ENCODE measurements at places on chromosomes 12 and 14.

DNA sequence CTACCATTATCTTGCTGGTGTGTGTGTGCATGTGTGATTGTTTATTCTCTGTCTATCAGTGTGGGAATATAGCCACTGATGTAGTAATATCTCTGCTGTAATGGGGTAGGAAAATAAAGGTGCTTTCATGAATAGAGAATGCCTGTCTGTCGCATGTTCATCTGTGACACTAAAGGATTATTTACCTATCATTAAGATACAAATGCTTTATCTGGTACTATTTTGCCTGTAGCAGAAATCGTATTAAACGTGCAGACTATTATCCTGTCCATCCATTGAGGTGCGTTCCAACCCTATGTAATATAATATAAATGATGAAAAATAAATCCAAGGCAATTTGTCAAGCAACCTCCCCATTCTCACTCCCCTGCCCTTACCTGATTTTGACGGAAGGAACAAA is 1215.1 kb downstream of the BCL11B start:
- DNase-seq: no peak

GRCh38 chr12:70272510-70272909 is 29.3 kb downstream of the CNOT2 start:
- no peak for DNase-seq

GRCh38 chr12:110165540-110166159 is 41.5 kb downstream of the IFT81 start:
- no peak for DNase-seq

DNA sequence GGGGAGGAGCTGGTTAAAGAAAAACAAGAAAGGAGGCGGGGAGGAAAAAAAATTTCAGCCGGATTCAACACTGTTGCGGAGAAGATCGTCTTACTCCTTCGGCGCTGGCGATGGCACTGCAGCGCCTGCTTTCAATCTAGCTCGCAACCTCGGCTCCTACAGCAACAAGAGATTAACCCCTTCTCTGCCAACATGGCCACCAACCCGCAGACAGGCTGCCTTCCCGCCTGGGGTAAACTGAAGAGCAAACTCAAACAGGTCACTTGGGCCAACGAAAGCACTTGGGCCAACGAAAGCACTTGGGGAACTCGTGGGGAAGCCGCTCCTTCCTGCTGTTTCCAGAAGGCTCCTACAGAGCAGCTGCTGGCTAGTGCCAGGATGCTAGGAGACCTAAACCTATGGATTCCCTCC is 73.7 kb downstream of the CIT start:
- DNase-seq: no peak

DNA sequence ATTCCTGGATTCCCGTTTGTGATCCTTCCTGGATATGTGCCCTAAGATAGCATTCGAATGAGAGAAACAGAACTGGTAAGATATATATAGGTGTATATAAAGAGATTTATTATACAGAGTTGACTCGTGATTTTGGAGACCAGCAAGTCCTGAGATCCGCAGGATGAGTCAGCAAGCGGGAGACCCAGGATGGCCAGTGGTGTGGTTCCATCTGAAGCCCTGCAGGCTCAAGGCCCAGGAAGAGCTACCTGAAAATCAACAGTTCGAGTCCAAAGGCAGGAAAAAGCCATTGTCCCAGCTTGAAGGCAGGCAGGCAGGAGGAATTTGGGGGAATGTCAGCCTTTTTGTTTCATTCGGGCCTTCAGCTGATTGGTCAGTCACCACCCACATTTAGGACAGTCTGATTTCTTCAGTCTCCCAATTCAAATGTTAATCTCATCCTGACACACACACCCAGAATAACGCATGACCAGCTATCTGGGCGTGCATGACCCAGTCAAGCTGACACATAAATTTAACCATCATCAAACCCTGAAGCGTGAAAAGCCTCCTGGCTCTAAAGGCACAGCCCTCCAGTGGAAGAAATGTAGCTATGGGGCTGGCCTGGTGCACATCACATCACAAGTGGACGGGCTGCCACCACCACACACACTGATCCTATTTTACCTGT is 44.3 kb downstream of the TUNAR start:
- DNase-seq: no peak

- DNase-seq: no peak
Observed at GRCh38 chr12:943051-943450, 6.4 kb downstream of the RAD52 start.

DNA sequence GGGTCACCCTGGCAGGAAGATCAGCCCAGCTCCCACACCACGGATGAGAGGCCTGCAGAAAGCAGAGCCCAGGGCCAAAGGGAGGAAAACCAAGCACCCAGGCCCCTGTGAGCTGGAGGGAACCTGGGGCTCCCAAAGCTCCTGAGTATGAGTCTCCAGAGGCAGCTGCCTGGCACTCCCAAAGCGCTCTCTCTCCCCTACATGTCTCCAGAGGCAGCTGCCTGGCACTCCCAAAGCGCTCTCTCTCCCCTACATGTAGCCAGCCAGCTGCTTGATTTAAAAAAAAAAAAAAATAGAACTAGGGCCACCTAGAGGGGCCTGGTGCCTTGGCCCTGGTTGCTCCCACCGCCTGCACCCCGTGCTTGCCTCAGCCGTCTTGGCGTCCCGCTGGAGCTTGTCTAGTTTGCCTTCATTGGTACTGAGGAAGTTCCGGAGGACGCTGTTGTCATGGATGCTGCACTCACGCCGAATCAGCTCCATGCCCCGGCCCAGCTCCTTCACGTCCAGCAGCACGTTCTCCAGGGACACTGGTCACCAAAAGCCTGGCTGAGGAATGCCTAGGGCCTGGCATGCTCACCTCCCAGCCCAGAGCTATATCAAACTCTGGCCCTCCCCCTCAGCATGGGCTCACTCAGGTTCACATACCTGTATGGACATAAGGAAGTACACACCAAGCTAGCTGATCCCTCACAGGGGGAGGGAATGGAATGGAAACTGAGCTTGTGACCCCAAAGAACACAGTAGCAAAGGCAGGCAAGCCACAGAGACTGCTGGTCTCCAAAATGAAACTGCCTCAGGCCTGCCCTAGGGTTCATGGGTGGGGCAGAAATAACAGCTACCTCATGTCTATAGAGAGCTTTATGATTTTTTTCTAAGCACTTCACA is 24.7 kb downstream of the PRPF40B start:
- no peak for DNase-seq

All from suppressor macrophage treated with lipopolysaccharide for 4 hours (primary cell).